ENCODE measurements at places on chromosomes 12 and 14. TPM values are rescaled to one million over a fixed set of nuclear protein-coding genes. Genes with fewer than 3 reads are reported as not detected.

Gene MIA2
- polyA plus RNA-seq: 60.0 TPM

Gene IAPP
- polyA plus RNA-seq: 0.20 TPM

Gene P2RX2
- 1.9 TPM for polyA plus RNA-seq

Gene C12orf57
- 271 TPM for polyA plus RNA-seq

Gene DCN
- 572 TPM for polyA plus RNA-seq

Gene NACA
- polyA plus RNA-seq: 1,445 TPM

Gene RNF212B
- not detected for polyA plus RNA-seq

Gene EPYC
- not detected for polyA plus RNA-seq

Gene HSP90B1
- polyA plus RNA-seq: 551 TPM

Gene ALDH2
- polyA plus RNA-seq: 263 TPM

Gene ENDOU
- 0.16 TPM for polyA plus RNA-seq

Gene NFKBIA
- polyA plus RNA-seq: 152 TPM

Gene SYNJ2BP
- polyA plus RNA-seq: 42.3 TPM

Gene RIPK3
- polyA plus RNA-seq: 4.6 TPM

Gene OR10AD1
- polyA plus RNA-seq: not detected

Gene PAN2
- polyA plus RNA-seq: 111 TPM

Gene OTOGL
- 0.11 TPM for polyA plus RNA-seq

Gene PLD4
- 0.37 TPM for polyA plus RNA-seq

Gene COCH
- polyA plus RNA-seq: 0.71 TPM

Gene PEX5
- 22.4 TPM for polyA plus RNA-seq

Gene PITPNM2
- 18.3 TPM for polyA plus RNA-seq

Gene SLC11A2
- polyA plus RNA-seq: 33.2 TPM

Gene HNF1A
- polyA plus RNA-seq: not detected

Gene SLC16A7
- polyA plus RNA-seq: 3.5 TPM

Gene BIN2
- polyA plus RNA-seq: 4.3 TPM

Gene RPS29
- polyA plus RNA-seq: 922 TPM

Gene NANOG
- 0.08 TPM for polyA plus RNA-seq

Gene SLC38A4
- 0.40 TPM for polyA plus RNA-seq

Gene GLI1
- 4.4 TPM for polyA plus RNA-seq

Gene FAIM2
- 45.9 TPM for polyA plus RNA-seq

Gene CLEC14A
- polyA plus RNA-seq: 8.3 TPM

Gene MIP
- 0.08 TPM for polyA plus RNA-seq

Gene TUNAR
- polyA plus RNA-seq: not detected

Gene RPL10L
- not detected for polyA plus RNA-seq

Gene MSRB3
- 7.2 TPM for polyA plus RNA-seq

Gene MAGOHB
- 30.0 TPM for polyA plus RNA-seq

Gene CLEC1A
- polyA plus RNA-seq: 5.6 TPM

Gene MRPL42
- 29.0 TPM for polyA plus RNA-seq

Gene LRRC10
- polyA plus RNA-seq: not detected

Gene TNS2
- 396 TPM for polyA plus RNA-seq

Gene PCED1B
- polyA plus RNA-seq: 25.2 TPM

Gene CLEC1B
- polyA plus RNA-seq: 1.3 TPM

Gene HRK
- polyA plus RNA-seq: 0.09 TPM

Gene PXN
- 142 TPM for polyA plus RNA-seq

Gene GPR65
- 1.9 TPM for polyA plus RNA-seq

Gene TCL1B
- not detected for polyA plus RNA-seq

Gene LGR5
- 0.66 TPM for polyA plus RNA-seq

Gene ATG2B
- polyA plus RNA-seq: 8.3 TPM

Gene DAO
- polyA plus RNA-seq: not detected

Gene NKX2-1
- polyA plus RNA-seq: not detected

Gene RACGAP1
- 3.1 TPM for polyA plus RNA-seq

Gene SLCO1A2
- polyA plus RNA-seq: not detected

Gene CMA1
- polyA plus RNA-seq: not detected

Gene LTBR
- polyA plus RNA-seq: 119 TPM

Gene ZDHHC22
- 0.24 TPM for polyA plus RNA-seq

Gene ETV6
- polyA plus RNA-seq: 13.8 TPM

Gene ABHD12B
- polyA plus RNA-seq: 0.42 TPM

Gene AQP2
- 81.0 TPM for polyA plus RNA-seq

Gene PIWIL1
- 0.11 TPM for polyA plus RNA-seq

Gene DLK1
- 972 TPM for polyA plus RNA-seq
